ENCODE measurements at places on chromosomes 6 and 20.

- DNase-seq = no peak
Observed at GRCh38 chr6:108574457-108575141, 13.9 kb downstream of the FOXO3 start.

GRCh38 chr6:91965872-91966271, 1379.0 kb upstream of the MAP3K7 start:
- no peak for DNase-seq

GRCh38 chr6:25237579-25237978, 41.6 kb upstream of the CARMIL1 start:
- DNase-seq = no peak

DNA sequence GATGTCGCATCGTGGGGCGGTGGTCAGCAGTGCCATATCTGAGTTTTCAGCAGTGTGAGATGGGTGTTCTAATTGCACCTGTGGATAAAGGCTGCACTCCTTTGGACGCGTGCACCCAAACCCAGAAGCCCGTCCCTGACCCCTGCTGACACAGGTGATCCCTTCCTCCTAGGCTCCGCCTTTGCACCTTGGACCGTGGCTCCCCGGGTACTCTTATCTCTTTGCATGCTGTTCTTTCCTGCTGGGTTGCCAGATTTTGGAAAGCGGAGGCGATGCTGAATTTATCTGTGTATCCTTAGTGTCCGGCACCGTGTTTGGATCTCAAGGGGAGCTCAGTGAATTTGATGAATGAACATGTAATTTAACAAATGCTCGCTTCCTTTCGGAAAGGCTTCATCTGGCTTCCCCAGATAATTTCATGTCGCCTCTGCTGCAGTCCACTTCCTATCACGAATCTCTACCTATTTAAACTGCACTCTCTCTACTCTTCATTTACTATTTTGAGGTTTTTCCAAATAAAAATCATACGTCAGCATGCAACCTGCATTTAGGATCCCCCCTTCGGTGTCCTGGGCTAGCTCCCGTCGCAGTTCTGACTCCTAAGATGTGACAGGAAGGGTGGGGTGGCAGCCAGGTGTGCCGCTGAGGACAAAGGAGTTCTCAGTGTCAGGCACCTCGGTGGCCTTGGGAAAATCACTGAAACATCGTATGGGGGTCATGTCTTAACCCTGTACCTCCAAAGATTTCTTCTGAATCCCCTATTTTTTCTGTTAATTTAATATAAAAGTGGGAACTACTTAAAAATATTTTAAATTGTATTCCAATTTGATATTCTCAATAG, 753 bp upstream of the PERP start:
- DNase-seq = peak; percentile 67

DNA sequence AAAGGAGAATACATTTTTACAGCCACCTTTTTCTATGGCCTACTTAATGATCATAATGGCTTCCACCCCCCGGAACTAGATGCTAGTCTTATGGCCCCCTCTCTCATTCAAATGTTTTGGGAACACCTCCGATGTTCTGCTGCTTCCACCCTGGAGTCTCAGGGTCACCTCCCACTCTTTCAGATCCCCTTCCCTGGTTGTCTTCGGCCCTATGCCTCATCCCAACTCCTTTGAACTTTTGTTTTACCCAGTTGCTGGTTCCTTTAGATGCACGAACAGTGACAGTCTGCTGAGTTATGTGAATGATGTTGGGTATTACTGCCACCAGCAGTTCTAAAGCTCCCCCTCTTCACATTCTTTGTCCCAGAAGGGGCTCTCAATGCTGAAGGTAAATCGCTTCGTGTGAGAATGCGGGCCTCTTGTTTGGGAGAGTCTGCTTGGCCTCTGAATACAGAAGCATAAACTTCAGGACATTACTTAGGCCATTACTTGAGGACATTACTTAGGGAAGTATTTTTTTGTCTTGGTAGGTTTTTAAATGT, 309.1 kb downstream of the SOX4 start:
- peak; percentile 23 for DNase-seq

DNA sequence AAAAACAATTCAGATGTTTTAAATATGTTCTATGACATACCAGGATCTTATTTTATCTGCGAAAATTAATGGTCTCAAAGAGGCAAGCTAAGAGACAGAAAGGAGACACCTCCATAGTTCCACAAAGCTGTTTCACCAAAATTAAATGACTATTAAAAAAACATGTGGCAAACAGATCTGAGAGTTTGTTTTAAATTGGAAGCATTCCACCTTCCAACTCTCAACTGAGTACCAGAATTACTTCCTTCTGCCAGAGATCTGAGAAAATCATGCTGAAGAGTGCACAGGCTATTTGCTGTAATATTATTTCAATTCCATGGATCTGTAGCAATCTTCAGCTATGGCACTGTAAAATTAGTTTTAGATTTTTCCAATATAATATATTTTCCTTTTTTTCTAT, 669.5 kb upstream of the MARCKS start:
- DNase-seq = no peak

DNA sequence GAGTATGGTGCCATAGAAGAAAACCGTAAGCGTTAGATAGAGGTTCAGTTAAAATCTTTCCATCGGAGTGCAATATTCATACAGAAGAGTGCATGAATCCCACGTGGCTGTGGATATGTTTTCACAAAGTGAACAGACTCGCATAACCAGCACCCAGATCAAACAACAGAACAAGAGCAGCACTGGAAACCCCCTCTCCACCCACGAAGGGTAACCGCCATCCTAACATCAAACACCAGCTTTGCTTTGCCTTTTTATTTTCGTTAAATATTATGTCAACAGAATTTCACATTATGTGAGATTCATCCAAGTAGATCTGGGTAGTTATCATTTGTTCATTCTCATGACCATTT, 4.7 kb downstream of the GTSF1L start:
- DNase-seq = no peak
